Spinal cord (tissue), 10 donors: ENCODE measurements at places on chromosomes 1 and 21. TPM values are rescaled to one million over a fixed set of nuclear protein-coding genes. Genes with fewer than 3 reads are reported as not detected.

GRCh38 chr1:215459136-215459535 lies 108.0 kb upstream of the KCTD3 start:
- no peak for DNase-seq

- DNase-seq = no peak
These were observed 124.3 kb downstream of the NOS1AP start for GRCh38 chr1:162193815-162194214.

DNA sequence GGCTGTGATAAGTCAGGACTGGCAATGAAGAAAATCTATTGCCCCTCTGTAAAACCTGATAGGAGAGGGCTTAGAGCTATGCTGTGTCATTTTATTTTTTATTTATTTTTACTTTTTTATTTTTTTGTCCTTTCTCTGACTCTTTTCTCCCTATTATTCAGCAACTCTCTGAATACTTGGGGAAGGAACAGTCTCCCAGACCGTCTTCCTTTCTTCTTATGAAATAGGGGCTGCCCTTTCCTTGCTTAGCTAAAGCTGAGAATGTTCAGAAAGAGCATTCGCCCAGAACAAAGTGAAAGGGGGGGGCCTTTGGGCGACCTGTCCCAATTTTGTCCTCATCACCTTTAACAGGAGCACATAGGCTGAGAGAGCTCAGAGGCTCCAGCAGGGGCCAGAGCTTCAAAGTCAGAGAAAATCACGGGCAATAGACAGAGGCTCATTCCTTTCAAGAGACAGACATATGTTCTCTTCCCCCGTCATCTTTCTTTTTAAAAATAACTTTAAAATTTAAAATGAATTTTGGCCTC lies 80.9 kb downstream of the RNF220 start:
- no peak for DNase-seq

DNA sequence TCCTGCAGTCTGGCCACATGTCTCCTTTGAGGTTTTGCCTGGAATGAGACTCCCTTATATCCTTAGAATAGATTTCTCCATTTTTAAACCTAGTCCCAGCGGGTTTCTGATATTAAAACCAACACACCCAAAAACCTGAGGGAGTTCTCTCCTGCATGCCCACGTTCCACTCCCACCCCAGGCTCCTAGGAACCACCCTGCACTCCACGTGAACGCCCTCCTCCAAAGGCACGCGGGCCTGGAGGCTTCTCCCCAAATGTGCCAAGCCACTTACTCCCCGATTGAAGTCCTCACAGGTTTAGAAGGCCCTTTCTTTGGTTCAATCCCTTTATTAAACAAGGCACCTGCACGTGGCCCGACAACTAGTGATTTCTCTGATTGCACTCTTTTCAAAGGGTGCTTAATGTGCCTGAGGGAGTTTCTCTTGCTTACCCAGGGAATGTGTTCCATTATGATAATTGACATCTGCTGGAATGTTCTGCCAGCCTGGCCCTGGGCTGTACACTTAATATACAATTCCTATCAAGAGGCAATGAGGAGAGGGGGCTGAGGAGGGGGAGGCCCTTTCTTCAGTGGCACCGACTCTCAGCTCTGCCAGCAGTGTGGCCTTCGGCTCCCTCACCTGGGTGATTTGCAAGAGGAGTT lies 104.3 kb upstream of the ADAR start:
- peak; percentile 54 for DNase-seq

The CNIH3 gene
- 8.3 TPM for total RNA-seq

The OLIG2 gene
- 42.2 TPM for total RNA-seq

GRCh38 chr1:67847466-67847865 lies 14.2 kb upstream of the GNG12 start:
- no peak for DNase-seq

DNA sequence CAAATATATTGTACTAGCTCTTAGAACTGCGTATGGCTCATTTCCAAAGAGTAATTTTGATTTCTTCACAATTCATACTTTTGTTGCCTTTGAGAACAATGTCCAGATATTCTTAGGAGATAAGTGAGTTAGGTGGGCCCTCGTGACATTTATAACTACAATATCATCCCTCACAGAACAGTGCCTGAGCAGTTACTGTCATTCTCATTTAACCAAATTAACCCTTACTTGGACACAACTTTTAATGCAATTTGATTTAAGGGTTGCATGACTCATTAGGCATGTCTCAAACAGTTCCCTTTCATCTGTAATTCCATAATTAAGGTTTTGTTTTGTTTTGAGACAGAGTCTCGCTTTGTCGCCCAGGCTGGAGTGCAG lies 68.1 kb upstream of the DNAH14 start:
- DNase-seq = no peak

The TBX19 gene
- total RNA-seq = 1.3 TPM

DNA sequence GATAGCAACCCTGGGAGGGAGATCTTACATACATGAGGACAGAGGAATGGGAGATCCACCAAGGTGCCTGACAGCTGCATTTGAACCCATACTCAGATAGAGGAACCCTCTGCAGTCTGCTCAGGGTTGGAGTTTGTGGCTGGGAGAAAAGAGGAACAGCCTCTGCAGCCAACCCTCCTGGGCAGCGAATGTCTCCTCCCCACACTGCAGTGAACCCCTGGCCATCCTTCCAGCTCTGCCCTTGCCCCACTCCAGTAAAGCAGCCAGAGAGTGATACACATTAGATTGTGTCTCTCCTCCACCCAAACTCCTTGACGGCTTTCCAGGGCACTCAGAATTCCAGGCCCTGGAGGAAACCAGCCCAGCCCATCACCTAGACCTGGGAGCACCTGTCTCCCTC lies 137.7 kb downstream of the RUNX1 start:
- DNase-seq = no peak

The ZNF695 gene
- total RNA-seq = 3.8 TPM

GRCh38 chr21:34357889-34358288 lies 5.9 kb upstream of the KCNE2 start:
- no peak for DNase-seq

GRCh38 chr1:169584483-169585144 lies 1.7 kb downstream of the F5 start:
- DNase-seq = no peak

The PLA2G4A gene
- 15.4 TPM for total RNA-seq

- no peak for DNase-seq
These were observed 6.8 kb downstream of the C1orf74 start for GRCh38 chr1:209777587-209777986.

DNA sequence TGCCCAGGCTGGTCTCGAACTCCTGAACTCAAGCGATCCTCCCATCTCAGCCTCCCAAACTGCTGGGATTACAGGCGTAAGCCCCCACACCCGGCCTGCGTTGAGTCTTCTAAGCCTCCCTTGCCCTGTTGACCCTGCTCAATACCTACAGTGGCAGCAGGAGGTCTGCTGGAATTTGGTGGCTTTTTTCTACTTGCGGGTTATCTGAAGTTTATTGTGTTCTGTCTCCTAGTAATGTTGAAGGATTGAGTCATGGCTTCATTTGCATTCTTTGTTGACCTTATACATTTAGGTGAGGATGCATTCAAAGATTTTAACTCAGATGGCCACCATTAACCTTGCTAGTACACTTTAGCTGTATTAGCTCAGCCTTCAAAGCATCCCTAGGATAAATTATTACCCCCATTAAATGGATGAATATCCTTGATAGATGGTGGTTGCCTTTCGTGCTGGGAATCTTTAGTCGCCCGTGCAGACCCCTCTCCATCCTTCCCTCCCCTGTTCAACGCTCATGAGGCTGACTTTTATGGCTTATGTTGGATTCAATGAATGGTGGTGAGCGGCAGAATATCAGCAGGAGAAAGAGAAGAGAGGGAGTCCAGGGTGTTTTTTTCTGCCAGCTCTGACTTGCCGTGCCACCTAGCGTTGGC lies 9.7 kb upstream of the NPPB start:
- DNase-seq = peak; percentile 78
